ENCODE measurements at places on chromosomes 12 and 14. TPM values are rescaled to one million over a fixed set of nuclear protein-coding genes. Genes with fewer than 3 reads are reported as not detected.

- no peak for DNase-seq
Observed at GRCh38 chr12:93090731-93091172, 161.7 kb upstream of the EEA1 start.

DNA sequence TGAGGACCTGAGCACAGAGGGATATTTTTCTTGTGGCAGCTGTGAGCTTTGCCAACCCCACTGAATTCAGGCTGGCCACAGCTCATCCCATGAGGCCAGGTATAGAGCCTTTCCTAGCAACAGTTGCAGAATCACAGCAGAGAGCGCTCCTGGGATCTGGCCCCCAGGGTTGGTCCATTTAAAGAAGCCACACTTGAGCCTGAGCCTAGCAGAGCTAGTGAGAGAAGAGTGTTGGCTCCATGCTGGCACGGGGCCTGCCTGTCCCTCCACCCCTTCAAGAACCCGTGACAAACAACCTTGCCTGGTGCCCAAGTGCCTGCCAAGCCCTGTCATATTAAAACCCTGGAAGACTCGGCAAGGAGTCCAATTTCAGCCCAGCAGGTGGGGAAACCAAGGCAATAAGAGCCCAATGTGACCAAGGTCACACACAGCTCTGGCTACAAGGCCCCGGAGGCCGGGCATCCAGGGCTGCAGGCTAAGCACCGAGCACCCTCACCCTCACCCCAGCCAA is 91.6 kb downstream of the LRRC74A start:
- DNase-seq = peak; percentile 61

GRCh38 chr12:52891044-52891443 is 13.8 kb downstream of the KRT8 start:
- DNase-seq = no peak

FOXA1 gene
- total RNA-seq = not detected

SERPINA4 gene
- total RNA-seq = not detected
